Thyroid gland (tissue), 4 donors: ENCODE measurements at places on chromosomes 2 and 18. TPM values are rescaled to one million over a fixed set of nuclear protein-coding genes. Genes with fewer than 3 reads are reported as not detected.

DNA sequence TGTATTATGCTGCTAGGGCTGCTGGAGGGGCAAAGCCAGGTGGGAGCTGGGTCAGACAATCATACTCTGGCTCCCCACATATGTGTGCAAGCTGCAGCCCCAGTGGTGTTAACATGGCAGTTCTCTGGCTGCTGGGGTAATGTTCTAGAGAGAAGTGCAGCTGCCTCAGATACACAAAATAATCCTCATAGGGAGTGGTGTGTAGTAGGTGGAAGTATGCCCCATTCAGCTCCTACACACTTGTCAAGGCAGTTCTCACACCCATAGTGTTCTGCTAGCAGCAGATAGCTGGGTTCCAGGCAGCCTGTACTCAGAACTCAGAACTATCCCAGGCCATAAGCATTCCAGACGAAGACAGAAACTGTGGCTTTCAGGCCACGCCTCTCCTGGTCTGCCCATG, 87.9 kb upstream of the NT5C1B start:
- H3K36me3 ChIP-seq: no peaks in the 10 kb centered on the region
- H3K4me1 ChIP-seq: no peaks in the 10 kb centered on the region
- H3K27me3 ChIP-seq: no peaks in the 10 kb centered on the region
- DNase-seq: no peak
- no peak overlapping the region for H3K27ac ChIP-seq
- H3K4me3 ChIP-seq: no peak overlapping the region

DNA sequence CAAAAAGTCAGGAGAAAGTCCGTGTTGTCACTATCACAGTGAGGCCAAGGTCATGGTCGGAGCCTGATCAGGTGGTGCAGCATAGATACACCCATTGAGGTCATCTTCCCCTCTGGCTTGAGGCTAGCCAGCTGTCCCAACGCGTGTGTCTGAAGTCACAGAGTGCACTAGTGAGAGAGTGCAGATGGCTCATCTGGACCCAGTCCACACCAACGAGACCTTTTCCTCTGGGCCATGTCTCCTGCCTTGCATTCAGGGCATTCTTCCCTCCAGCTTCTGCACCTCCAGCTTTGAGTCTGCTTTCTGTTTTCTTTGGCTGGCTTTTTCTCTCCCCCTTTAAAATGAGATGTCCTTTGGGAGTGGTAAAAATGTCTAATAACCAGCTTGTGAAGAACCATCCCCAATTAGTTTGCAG, 146.9 kb downstream of the TDRD15 start:
- no peak overlapping the region for H3K4me3 ChIP-seq
- H3K4me1 ChIP-seq: no peaks in the 10 kb centered on the region
- H3K27ac ChIP-seq: no peak overlapping the region
- DNase-seq: no peak

- no peaks in the 10 kb centered on the region for H3K4me1 ChIP-seq
- H3K27ac ChIP-seq: peak overlapping the region; percentile 75
- H3K36me3 ChIP-seq: no peaks in the 10 kb centered on the region
- no peaks in the 10 kb centered on the region for H3K27me3 ChIP-seq
- DNase-seq: peak; percentile 57
- H3K4me3 ChIP-seq: peak overlapping the region; percentile 17
Measured at GRCh38 chr2:163347982-163348856, 387.6 kb downstream of the FIGN start.

The CYTIP gene
- total RNA-seq: 8.9 TPM

DNA sequence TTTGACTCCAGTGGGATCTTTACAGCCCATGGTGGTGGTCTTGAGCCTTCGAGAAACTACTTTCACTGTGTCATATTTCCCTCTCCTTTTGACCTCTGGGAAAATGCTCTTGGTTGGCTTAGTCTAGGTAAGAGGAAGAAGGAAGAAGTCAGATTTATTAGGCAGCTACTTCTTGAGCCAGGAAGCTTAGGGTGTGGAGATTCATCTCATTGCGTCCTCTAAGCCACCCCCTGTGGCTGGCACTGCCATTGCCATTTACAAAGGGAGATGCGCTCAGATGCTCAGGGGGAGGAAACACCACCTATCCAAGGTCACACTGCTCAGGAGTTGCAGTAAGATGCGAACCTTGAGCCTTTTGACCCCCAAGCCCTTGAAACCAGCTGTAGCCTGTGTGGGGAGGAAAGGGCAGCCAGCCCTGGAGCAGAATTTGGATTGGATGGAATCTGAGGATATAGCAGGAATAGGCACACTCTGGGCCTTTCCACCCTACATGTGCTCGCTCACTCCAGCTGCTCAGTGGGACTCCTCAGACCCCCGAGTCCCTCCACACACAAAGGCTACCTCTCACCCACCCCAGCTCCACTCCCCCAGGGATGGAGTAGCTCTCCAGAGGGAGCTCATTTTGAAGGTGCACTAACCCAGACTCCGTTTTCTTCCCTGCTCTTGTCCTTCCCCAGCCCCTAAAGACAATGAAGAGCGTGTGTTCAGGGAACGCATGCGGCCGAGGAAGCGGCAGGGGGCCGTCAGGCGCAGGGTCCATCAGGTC, 321.3 kb upstream of the EPAS1 start:
- no peak for DNase-seq
- no peak overlapping the region for H3K27ac ChIP-seq
- H3K27me3 ChIP-seq: no peaks in the 10 kb centered on the region
- no peaks in the 10 kb centered on the region for H3K4me1 ChIP-seq

The TTN gene
- 11.3 TPM for total RNA-seq

DNA sequence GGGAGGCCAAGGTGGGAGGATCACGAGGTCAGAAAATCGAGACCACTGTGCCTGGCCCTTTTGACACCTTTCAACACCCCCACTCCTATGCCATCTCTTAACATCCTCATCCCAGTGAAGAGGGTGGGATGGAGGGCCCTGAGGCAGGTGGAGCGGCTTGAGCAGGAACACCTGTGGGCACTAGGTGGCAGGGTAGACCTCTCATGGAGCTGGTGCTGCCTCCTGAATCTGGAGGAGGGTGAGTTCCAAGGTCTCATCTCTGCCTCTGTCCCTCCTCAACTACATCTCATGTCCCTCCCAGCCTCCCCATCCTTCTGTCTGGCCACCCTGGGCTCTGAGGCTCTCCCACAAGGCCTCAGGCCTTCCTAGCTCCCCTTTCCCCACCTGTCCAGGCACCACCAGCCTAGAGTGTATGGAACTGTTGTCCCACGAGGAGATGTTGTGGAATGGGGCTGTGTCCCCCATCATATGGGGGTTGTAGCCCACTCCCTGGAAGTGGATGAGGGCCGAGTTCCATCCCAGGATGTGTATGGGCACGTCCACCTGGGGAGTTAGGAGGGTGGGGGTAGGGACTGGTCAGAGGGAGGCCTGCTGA, 17.0 kb upstream of the CRYBA2 start:
- H3K27ac ChIP-seq: no peak overlapping the region
- DNase-seq: peak; percentile 42
- H3K36me3 ChIP-seq: no peaks in the 10 kb centered on the region
- H3K4me3 ChIP-seq: no peak overlapping the region

DNA sequence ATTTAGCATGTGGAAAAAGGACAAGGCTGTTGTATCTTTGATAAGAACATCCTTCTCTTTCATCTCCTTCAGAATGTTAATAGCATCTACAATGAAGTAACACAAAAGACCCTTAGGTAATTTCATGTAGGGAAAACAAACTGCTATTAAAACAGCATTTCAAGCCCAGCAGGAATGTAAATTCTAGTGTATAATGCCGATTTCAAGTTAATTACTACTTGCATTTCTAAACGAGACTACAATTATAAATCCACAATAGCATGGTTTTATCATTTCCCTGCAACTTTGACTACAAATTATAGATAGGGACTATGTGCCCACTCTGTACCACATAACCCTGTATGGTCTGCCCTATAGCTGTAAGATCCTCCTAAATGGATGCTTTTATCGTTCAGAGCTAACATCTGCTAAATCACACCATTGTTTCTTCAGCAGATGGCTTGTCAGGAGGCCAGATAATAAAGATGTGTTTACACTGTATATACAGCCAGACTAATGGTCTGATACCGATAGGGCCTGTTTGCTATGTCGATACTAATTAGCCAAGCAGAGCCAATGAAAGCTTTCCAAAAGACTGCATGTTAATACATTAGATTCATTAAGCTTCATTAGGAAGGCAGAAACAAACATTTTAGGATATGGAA, 51.9 kb downstream of the LRPPRC start:
- H3K27me3 ChIP-seq: no peaks in the 10 kb centered on the region
- no peak overlapping the region for H3K4me3 ChIP-seq
- H3K27ac ChIP-seq: no peak overlapping the region
- no peaks in the 10 kb centered on the region for H3K4me1 ChIP-seq
- H3K36me3 ChIP-seq: peaks cover 37% of the 10 kb centered on the region

The PTPN2 gene
- total RNA-seq: 33.1 TPM

DNA sequence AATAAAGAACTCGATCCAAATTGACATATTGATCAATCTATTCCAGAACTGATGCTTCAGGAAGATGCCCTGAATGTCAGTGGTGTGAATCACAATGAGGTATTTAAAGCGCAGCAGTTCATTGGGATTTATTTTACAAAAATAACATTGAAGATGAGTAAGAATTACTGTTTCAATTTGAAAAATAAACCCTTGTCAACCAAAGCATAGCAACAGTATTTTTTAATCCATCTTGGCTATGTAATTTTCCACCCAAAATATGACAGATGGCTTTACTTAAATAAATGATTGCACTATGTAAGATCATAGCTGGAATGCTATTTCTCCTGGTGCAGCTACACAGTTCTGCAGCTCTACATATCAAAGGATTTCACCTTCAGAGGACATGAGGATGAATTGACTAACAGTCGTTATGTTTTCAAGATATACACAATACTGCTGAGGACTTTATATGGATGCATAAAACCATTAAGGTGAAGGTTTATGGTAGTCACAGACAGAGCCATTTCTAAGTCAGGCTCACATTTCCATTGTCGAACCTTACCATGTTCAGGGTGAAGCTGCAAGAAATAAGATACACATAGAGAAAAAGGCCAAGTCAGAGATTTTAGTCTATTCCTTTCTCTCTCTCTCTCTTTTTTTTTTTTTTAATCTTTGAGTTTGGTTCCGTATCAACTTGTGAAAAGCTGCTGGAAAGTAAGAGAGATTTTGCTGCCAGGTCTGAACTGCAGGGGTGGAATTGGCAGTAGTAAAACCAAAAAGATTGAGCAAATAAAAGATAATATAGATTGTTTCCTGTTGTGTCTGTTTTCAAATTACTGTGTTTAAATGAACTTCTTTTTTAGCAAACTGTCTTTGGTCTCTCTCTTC, 398.0 kb upstream of the CDH20 start:
- no peak for DNase-seq
- H3K4me1 ChIP-seq: no peaks in the 10 kb centered on the region
- H3K27ac ChIP-seq: no peak overlapping the region
- H3K27me3 ChIP-seq: no peaks in the 10 kb centered on the region
- no peak overlapping the region for H3K4me3 ChIP-seq

GRCh38 chr2:161898633-161899032, 175.4 kb downstream of the DPP4 start:
- no peak overlapping the region for H3K27ac ChIP-seq
- H3K36me3 ChIP-seq: no peaks in the 10 kb centered on the region
- no peaks in the 10 kb centered on the region for H3K27me3 ChIP-seq
- H3K4me1 ChIP-seq: no peaks in the 10 kb centered on the region

DNA sequence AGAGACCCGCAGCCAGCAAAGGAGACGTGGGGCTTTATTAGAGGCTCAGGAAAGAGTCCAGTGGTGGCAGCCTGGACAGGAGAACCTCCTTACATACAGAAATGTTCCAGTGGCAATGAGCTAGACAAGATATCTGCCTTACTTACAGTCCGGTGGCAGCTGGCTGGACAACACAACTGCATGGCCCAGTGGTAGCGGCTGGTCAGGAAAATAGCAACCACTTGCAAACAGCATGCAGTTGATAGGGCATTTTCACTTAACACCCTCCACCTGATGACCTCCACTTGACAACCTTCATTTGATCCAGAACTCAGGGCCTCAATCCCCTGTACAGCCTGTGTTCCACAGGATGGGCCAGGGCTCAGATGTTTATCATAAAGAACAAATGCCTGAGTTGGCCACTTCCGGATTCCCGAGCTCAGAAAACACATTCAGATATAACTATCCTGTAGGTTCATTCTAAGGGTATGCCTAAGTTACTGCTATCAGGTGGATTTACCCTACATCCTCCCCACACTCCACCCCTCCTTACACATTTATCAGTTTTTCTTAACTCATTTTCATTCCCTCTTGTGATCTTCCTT, 63.3 kb upstream of the ITPRID2 start:
- H3K4me1 ChIP-seq: no peaks in the 10 kb centered on the region
- H3K4me3 ChIP-seq: no peak overlapping the region
- no peak for DNase-seq
- H3K27me3 ChIP-seq: no peaks in the 10 kb centered on the region

GRCh38 chr2:14079576-14079975, 552.9 kb upstream of the LRATD1 start:
- H3K36me3 ChIP-seq: no peaks in the 10 kb centered on the region
- H3K4me1 ChIP-seq: no peaks in the 10 kb centered on the region
- DNase-seq: no peak
- no peaks in the 10 kb centered on the region for H3K27me3 ChIP-seq

The EGR4 gene
- total RNA-seq: not detected
